Cerebellar cortex (tissue), 1 donor: ENCODE measurements at places on chromosomes 3 and 15.

GRCh38 chr3:153250446-153250845 is 88.4 kb downstream of the RAP2B start:
- DNase-seq = no peak

DNA sequence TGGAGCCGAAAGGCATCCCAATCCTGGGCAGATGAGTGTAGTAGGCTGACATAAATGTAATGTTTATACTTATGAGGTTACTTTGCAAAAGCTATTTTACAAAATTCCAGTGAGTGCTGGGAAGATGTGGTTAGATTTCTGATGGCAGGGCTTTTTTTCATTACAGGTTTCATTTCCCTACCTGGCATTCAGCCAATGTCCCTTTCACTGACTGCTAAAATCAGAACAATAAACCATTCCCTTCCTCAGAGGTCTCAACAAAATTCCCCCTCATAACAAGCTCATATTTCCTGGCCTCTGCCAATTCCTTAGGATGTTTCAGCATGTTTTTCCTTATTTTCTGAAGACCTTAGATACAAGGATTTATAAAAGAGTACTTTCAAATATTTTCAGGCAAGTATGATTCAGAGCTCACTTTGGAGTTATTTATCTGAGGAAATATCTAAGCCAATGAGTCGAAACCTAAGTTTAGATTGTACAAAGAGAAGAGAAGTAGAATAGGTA is 40.9 kb upstream of the CCDC80 start:
- DNase-seq = no peak

GRCh38 chr3:108500728-108501127 is 9.7 kb downstream of the MYH15 start:
- no peak for DNase-seq

DNA sequence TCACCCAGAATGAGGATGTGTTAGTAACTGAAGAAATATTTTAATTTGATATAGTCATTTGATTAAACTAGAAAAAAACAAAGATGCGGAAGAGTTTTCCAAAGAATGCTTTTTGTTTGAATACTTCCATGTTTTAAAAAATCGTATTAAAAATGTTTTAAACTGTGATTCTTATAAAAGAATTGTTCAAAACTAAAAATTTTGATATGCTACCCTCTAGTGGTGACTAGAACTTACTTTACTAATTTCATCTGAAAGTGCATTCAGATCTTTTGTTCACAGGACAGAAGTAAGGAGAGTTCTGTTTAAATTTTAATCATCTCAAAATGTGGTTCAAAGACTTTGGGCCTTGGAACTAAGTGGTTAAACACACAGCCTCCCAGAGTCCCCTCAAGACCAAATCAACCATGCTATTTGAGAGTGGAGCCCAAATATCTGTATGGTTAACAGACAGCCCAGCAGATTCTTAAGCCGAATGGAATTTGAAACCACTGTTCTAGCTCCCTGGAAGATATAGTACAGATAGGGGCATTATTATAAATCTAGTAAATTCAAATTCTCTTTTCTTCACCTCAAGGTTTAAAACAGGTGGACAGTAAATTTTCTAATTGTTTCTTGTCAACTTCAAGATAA is 45.2 kb upstream of the SYNPR start:
- peak; percentile 28 for DNase-seq

DNA sequence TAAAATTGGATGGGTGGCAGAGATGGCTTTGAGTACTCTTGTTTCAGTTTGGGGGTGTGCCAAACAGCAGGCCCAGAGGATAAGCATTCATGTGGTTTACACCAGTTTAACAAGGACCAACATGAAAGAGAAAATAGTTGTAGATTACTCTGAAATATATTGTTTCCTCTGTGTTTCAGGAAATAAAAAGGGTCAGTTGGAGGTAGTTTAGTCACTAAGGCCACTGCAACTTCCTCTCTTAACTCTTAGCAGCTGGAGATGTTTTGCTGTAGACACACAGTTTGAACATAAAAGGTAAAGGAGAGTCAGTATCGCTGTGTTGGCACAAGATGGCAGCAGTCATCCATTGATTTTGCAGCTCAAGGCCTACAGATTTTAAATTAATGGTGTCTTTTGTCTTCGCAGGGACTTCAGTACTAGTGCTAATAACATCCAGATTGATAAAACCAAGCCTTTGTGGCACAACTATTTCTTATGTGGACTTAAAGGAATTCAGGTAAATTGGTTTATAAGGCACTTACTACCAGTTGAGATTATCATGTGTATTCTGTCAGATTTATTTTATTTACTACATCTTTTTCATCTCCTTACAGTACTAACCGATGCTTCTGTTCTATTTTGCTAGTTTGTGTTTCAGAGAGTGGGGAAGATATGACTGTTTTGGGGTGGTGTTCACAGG is 65.5 kb downstream of the GALK2 start:
- DNase-seq = peak; percentile 71

- DNase-seq = no peak
Observed at GRCh38 chr3:58452176-58452575, 18.5 kb upstream of the PDHB start.

GRCh38 chr15:72685301-72685924 is 569 bp downstream of the HIGD2B start:
- DNase-seq = no peak

DNA sequence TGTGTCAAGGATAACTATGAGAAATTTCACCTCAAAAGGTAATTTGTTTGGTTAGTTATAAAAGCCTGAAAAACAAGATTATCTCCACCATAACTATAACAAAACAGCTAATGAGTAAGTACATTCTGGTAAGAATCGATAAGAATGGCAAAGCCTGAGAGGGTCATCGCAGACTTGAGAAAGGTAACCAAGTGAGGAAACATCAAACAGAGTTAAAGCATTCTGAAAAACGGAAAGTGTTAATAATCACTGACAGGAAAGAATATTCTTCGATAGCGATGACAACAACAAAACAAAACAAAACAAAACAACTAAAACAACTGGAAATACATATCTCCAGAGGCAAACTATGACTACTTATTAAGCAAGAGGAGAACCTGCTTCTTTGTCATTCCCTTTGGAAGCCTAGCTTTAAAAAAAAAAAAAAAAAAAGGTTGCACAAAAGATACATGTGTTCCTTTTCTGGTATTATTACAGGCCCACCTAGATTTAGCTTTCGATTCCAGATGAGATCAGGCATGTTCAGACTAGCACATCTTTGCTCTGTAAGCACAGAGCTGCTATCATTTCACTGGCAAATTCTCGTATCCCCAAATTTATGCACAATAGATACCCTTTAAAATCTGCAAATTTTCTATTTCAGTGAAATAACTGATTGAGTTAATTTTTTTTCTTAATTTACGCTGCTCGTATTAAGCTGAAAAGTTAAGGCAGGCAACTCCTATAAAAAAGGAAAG is 155.6 kb downstream of the TIGIT start:
- no peak for DNase-seq

DNA sequence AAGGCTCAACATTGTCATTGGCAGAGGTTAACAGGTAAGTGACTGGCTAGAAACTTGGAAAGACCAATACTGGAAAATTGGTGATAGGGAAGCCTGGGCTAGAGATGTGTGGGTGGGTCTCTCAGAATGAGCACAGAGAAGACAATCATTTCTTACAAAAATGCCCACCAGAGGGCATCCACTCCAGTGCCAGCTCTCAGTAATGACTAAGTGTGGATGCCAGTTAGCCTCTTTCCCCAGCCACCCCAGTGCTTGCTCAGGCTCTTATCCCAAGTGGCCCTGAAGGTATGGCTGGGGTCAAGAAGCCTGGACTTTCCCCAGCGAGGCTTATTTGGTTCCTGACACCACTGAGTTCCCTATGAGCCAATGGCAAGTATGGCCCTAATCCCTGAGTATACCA is 115.9 kb upstream of the ST8SIA2 start:
- peak; percentile 55 for DNase-seq

- DNase-seq = no peak
Observed at GRCh38 chr15:49674370-49674769, 53.5 kb downstream of the DTWD1 start.

DNA sequence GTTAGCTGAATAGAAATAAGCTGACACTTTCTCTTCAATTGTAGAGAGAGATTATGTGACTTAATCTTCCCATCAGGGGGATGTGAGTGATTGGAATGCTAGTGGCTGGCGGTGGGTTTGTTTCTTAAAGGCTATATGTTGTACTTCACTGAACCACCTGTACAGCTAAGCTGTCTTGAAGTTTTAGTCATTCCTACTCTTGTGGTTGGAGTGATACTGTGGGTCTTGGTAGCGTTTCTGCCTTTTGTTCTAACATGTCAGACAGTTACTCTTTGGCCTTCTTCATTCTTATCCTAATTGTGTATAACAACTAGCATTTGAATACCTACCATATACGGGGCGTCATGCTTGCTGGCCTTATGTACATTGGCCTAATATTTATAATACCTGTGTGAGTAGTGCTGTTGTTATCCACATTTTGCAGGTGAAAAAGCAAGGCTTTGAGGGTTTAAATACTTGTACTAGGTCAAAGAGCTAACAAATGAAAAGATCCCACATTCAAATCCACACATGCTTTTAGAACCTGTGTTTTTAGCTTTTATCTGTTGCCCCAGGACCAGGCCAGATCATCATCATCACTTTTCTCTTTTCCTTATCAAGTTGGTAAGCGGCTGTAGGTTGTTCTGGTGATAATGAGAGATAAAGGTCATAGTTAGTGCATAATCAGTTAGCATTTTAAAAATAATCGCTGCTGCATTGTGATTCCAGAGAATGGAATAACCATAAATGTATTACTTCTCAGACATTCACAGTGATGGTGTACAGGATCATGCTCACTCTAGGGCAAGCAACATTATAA is 50.2 kb downstream of the AKAP13 start:
- DNase-seq = no peak

- DNase-seq = no peak
Observed at GRCh38 chr3:172536505-172536904, 13.3 kb upstream of the TNFSF10 start.

DNA sequence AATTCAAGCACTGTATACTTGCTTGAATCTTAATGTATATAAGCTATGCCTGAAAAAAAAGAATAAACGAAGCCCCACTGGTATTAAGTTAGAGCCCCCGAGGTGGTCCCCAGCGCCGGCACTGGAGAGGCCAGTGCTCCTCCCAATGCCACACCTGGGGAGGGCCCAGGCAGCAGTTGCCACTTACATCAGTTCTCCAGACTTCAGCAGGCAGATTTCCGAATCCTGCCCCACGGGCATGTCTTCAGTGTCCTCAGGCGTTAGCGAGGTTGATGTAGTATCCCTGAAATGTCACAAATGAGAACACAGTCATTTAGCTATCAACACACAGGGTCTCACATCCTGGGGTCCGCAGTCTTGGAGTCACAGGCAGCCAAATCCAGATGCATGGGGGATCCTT is 7.0 kb upstream of the CXCR6 start:
- no peak for DNase-seq

- no peak for DNase-seq
Observed at GRCh38 chr15:56729561-56729960, 3.7 kb downstream of the ZNF280D start.

DNA sequence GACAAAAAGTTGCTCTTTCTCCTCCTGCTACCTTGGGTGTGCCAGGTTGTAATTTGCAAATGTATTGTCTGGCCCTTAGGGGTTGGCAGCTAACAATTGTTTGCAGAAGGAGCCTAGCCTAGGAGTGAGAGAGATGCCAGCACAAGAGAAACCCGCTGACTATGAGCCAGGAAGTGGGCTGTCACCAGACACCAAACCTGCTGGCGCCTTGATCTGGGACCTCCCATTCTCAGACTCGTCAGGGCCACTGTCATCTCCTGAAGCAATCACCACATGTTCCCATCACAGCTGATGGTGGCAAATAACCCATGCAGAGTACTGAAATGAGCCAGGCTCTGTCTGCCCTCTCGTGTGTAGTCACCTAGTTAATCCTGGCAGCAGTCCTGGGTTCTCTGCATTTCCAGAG is 406.4 kb upstream of the NPAP1 start:
- peak; percentile 0 for DNase-seq

- no peak for DNase-seq
Observed at GRCh38 chr3:115977866-115978265, 354.6 kb downstream of the GAP43 start.

DNA sequence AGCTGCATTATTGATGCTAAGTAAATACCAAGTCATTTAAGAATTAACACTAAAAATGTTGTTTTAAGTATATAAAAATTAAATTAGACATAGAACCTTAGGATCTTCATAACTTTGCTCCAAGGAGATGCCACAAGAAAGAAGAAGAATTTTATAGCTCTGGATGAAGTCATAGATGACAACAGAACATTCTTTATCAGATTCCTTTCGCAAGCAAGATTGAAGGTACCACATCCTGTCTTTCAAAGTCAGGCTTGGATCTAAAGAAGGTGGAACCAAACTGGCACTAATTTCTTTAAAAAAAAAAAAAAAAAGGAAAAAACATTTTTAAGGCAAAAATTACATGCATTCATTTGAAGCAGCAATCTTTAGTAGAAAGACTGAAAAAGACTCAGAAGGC is 62.5 kb downstream of the POLQ start:
- no peak for DNase-seq

- DNase-seq = no peak
Observed at GRCh38 chr3:155014953-155015352, 65.2 kb upstream of the MME start.

DNA sequence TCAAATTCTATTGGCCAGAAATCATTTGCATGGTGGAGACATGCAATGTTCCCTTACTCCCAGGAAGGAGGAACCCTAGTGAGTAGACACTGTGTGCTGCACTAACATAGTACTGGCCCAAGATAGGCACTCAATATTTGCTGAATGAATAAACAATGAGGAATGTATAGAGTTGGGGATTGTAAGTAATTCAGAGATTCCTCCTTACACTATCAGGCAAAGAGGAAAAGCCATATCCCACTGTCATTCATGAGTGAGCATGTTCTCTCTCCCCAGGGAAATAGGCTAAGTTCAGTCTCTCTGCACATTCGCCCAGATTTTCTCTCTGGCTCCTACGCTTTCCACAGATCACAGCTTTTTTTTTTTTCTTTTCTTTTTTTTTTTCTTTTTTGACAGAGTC is 154.9 kb upstream of the WNT5A start:
- DNase-seq = no peak

GRCh38 chr3:29582273-29582672 is 301.4 kb downstream of the RBMS3 start:
- DNase-seq = no peak

DNA sequence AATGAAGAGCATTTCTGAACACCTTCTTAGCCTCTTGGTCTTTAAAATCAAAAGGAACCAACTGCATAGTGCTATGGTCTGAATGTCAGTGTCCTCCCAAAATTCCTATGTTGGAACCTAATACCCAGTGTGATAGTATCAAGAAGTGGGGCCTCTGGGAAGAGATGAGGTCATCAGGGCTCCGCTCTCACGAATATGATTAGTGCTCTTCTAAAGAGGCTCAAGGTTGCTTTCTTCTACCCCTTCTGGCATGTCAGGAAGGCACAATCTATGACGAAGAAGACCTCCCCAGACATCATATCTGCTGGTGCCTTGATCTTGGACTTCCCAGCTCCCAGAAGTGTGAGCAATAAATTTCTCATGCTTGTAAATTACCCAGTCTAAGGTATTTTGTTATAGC is 209.5 kb downstream of the MAGI1 start:
- DNase-seq = no peak

- no peak for DNase-seq
Observed at GRCh38 chr15:50815958-50816590, 50.6 kb upstream of the SPPL2A start.
